Foreskin keratinocyte (primary cell): ENCODE measurements at places on chromosomes 1 and 21.

- DNase-seq = peak; percentile 78
Observed at GRCh38 chr1:1402072-1402900, 3.2 kb upstream of the CCNL2 start.

- DNase-seq = no peak
Observed at GRCh38 chr1:18240906-18241305, 133.3 kb downstream of the IGSF21 start.

GRCh38 chr1:62045574-62045973 is 149.1 kb upstream of the L1TD1 start:
- peak; percentile 40 for DNase-seq

DNA sequence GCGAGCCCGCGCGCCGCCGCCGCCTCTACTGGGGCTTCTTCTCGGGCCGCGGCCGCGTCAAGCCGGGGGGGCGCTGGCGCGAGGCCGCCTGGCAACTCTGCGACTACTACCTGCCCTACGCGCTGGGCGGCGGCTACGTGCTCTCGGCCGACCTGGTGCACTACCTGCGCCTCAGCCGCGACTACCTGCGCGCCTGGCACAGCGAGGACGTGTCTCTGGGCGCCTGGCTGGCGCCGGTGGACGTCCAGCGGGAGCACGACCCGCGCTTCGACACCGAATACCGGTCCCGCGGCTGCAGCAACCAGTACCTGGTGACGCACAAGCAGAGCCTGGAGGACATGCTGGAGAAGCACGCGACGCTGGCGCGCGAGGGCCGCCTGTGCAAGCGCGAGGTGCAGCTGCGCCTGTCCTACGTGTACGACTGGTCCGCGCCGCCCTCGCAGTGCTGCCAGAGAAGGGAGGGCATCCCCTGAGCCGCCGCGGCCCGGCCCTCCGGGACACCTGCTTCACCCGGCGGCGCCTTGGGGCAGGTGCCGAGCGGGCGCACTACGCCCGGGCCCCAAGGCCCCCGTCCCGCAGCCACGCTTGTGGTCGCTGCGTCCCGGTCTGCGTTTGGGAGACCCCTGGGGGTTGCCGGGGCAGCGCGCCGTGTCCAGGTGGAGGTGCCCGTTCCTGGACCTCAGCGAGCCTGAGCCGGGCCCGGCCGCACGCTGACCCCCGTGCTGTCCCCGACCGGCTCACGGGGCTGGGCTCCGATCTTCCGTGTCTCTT is 944 bp downstream of the B3GALT6 start:
- DNase-seq = no peak

GRCh38 chr1:75745276-75745675 is 20.8 kb downstream of the ACADM start:
- peak; percentile 57 for DNase-seq

DNA sequence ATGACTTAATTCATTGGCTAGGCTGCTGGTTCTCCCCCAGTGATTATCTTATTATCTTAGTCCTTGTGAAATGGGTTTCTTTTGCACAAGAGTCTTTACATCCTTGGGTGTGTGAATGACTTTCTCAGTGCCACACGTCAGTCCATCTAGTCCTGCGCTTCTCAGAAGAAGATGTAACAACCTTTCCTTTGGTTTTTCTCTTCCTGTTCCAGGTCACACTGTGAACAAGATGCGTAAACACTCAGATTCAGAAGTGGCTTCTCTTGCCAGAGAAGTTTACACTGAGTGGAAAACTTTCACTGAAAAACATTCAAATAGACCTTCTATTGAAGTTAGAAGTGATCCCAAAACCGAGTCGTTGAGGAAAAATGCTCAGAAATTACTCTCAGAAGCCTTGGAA is 35.0 kb downstream of the TCEANC2 start:
- no peak for DNase-seq
